Pulmonary artery endothelial cell (primary cell): ENCODE measurements at places on chromosomes 7 and 10. TPM values are rescaled to one million over a fixed set of nuclear protein-coding genes. Genes with fewer than 3 reads are reported as not detected.

- DNase-seq, result peak; percentile 36
Measured at GRCh38 chr10:114925587-114926586, 12.1 kb upstream of the TRUB1 start.

Gene SCIN
- under 0.01 and 0.18 TPM in 2 replicates for total RNA-seq

DNA sequence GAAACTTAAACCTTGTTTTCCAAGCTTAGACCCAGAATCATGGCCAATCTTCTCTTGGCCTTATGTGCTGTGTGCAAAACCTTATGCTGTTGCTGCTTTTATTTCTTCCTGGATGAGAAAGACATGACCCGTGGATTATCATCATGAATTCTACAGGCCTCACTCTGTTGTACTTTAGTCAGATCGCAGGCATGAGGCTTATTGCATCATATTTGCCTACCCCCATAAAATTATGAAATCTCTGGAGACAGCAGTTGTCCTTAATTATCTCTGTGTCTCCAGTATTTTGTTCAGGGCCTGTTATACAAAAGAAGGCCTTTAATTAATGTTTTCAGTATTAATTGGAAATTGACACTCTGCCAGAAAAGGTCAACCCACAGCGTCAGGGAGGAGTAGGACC is 71.6 kb downstream of the PLCE1 start:
- DNase-seq, result no peak

DNA sequence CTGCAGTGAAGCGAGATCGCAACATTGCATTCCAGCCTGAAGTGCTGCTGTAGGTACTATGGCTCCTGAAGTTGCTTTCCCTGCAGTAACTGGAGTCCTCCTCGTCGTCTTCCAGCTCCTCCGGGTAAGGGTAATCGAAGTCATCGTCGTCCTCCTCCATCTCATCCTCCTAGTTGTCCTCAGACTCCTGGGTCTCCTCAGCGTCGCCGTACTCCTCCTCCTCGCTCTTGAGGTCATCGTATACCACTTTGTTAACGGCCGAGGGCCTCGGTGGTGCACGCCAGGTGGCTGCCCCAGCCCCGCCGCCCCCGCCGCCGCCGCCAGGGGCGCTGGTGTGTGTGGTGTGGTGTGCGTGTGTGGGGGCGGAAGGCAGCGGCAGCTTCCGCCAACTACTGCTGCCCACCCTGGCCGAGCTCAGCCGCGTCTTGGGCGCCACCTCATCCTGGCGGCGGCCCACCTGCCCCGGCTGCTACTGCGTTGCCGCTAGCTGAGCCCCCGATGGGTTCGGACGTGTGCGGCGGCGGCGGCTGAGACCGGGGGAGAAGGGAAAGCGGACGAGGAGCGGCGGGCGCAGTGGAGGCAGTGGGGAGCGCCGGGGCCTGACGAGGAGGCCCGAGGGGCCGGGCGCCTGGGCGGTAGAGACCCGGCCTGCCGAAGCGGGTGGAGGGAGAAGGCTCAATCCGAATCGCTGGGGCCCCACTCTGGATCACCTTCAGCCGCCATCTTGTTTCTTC is 11.8 kb upstream of the ACBD5 start:
- DNase-seq, result no peak

Gene ANKRD16
- 5.9 and 7.1 TPM in 2 replicates for total RNA-seq
